ENCODE measurements at places on chromosomes 16 and 17.

- DNase-seq: no peak
These were observed 12.2 kb downstream of the WNT9B start for GRCh38 chr17:46863383-46864121.

- DNase-seq: no peak
These were observed 33.3 kb downstream of the RHBDL3 start for GRCh38 chr17:32298721-32299579.

GRCh38 chr16:56610017-56610608 is 1.7 kb downstream of the MT2A start:
- DNase-seq: no peak

- no peak for DNase-seq
These were observed 10.4 kb downstream of the LLGL1 start for GRCh38 chr17:18235743-18236256.

- DNase-seq: no peak
These were observed 386.6 kb downstream of the SEC14L1 start for GRCh38 chr17:77527409-77527808.

- DNase-seq: no peak
These were observed 1.0 kb downstream of the SLC46A1 start for GRCh38 chr17:28404812-28405570.

- no peak for DNase-seq
These were observed 9.9 kb upstream of the FOXJ1 start for GRCh38 chr17:76150712-76151622.

DNA sequence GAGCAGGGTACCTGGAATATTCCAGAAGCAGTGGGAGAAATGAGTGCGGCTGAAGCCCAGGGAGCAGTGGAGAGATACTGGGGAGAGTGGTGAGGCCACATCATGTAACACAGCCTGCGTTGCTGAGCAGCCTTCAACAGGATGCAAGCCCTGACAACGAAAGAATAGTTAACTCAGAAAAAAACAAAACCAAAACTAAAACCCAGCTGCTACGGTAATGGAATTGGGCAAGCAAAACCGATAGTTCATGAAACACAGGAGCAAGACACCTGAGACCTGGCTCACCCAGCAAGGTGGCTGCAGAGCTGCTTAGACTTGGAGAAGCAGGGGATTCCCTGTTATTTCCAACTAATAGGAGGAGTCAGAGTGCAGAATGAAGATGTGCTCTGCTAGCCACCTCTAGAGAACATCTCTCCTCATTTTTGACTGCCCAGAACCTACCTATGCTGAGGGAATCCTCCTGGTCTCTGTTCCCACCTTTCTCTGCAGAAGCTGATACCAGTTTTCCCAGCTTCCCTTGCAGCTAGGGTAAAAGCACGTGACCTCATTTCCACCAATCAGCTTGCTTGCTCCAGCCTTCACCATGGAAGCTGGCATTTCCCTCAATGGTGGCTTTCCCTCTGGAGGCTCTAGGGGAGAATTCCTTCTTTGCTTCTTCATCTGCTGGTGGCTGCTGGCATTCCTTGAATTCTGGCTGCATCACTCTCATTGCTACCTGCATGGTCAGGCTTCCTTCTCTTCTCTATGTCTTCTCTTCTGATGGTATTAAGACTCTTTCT is 59.4 kb upstream of the XYLT1 start:
- DNase-seq: peak; percentile 38

GRCh38 chr16:53745753-53746266 is 41.9 kb downstream of the FTO start:
- DNase-seq: no peak

- no peak for DNase-seq
These were observed 1.0 kb upstream of the ANTKMT start for GRCh38 chr16:719815-720446.

DNA sequence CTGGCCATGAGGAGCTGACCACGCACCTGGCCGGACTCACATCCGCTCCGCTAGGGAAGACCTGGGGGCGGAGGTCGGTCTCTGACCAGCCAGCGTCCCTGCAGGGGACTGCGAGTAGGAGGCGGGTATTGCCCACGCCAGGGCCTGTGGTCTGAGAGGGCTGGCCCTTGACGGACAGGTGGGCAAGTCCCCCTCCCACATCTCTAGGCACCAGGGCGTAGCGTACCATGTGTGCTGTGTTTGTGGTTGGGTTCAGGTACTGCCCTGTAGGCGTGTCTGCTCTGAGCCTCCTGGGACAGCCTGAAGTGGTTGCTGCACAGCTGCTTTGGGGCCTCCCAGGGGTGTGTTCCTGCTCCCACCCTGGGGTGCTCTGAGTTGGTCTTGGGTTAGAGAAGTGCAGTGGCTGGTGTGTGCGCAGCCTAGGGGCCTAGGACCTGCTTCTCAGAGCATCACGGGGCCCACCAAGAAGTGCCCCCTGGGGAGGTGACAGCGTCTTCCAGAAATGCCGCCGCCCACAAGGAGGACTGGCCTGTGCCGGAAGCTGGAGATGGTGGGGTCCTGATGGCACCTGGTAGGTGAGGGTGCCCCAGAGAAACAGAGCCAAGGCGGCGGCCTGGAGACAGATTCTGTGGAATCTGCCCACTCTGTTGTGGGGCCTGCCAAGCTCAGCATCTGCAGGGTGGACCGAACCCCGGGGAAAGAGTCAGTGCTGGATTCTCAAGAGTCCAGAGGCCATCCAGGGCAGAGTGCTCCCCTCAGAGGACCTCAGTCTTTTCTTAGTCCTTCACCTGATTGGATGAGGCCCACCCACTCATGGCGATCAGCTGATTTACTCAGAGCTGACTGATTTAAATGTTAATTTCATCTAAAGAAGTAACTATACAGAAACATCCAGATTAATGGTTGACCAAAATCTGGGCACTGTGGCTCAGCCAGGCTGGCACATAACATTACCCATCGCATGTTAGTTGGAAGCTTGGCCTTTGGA is 48.3 kb downstream of the WDR45B start:
- no peak for DNase-seq

GRCh38 chr16:67842509-67843342 is 606 bp downstream of the THAP11 start:
- DNase-seq: no peak

- no peak for DNase-seq
These were observed 8.9 kb upstream of the ITGB3 start for GRCh38 chr17:47244697-47245096.

DNA sequence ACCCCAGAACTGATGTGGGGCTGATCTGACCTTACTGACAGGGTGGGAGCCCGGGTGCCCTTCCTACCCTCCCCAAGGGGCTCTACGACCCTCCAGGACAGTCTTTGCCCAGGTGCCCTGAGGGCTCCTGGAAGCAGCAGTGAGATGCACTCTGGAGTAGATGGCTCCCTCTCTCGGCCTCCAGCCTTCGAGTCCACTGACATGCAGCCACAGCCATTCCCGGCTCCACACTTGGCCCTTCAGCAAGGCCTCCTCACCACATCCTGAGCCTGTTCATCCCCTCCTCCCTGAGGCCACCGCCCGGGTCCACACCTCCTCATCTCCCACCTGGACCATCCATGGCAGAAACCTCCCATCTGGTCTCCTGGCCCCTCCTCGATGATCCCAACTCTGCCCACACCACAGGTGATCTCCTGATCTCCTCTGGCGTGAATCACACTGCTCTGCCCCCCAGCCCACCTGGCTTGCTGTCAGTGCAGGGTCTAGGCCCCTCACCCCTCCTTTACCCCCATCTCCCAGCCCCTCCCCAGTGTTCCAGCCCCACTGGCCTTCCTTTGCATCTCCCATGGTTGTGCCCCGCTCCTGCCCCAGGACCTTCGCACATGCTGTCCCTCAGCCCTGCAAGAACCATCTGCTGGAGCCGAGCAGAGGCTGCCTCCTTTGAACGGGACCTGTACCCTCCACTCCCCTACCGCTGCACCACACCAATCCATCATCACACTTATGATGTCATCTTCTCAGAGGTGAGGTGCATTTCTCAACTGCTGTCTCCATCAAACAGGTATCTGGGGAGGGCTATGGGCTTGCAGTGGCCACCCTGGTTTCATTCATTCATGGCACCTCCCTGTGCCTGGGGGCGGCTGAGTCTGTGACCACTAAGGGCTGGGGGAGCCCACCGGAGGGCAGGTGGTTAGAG is 44.7 kb downstream of the SOCS1 start:
- DNase-seq: no peak

DNA sequence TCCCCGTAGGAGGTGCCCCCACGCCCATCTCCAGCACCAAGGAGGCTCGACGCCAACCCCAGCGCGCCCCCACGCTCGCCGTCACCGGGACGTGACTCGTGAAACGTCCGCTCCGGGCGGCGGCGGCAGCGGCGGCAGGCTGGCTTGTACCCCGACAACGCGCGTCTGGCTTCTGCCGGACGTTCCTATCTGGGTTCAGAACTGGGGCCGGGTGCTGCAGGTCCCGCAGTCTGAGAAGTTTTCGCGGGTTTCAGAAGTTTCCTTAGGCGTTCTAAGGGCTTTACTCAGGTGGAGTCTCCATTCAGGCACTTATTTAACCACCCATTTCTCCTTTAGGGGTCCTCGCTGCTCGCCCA is 672 bp upstream of the ALKBH5 start:
- DNase-seq: peak; percentile 77

DNA sequence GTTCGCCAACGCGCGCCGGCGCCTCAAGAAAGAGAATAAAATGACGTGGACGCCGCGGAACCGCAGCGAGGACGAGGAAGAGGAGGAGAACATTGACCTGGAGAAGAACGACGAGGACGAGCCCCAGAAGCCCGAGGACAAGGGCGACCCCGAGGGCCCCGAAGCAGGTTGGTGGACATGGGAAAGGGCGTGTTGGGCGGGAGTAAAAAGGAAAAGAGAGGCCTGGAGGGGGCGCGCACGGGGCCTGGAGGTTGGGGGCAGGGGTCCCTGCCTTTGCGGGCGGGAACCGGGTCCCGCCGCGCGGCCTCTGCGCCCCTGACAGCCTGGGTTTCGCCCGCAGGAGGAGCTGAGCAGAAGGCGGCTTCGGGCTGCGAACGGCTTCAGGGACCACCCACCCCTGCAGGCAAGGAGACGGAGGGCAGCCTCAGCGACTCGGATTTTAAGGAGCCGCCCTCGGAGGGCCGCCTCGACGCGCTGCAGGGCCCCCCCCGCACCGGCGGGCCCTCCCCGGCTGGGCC is 2.1 kb downstream of the IRX5 start:
- DNase-seq: no peak

- DNase-seq: no peak
These were observed 4.0 kb upstream of the TMEM88 start for GRCh38 chr17:7850701-7851437.

GRCh38 chr17:55708175-55708974 is 14.3 kb downstream of the TMEM100 start:
- no peak for DNase-seq

GRCh38 chr16:50096791-50097190 is 31.0 kb downstream of the HEATR3 start:
- no peak for DNase-seq

- no peak for DNase-seq
These were observed 2.8 kb downstream of the XYLT2 start for GRCh38 chr17:50348522-50349242.

DNA sequence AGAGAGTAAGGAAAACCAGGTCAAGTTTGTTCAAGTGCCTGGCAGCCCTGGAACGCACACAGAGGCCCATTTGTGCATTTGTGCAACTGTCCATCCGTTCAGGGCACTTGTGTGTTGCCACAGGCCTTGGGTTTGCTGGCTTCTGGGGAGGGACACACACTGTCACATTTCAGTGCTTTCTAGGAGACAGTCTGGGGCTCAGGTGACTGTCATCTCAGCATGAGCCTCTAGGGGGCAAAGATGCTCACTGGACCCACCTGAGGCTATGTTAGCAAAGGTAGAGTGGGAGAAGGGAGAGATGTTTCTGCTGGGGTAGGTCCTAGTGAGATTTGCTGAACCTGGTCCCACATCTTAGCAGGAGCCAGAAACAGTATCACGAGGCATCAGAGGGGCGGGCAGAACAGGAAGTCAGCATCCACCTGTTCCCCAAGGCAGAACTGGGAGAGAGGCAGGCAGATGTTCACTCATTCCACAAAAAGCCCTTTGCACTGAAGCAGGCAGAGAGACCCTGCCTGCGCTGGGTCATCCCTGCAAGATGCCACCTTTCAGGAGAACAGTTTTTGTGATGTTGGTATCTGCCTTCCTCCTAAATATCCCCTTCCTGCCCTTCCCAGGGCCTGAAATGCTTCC is 48.5 kb downstream of the RAI1 start:
- DNase-seq: no peak

DNA sequence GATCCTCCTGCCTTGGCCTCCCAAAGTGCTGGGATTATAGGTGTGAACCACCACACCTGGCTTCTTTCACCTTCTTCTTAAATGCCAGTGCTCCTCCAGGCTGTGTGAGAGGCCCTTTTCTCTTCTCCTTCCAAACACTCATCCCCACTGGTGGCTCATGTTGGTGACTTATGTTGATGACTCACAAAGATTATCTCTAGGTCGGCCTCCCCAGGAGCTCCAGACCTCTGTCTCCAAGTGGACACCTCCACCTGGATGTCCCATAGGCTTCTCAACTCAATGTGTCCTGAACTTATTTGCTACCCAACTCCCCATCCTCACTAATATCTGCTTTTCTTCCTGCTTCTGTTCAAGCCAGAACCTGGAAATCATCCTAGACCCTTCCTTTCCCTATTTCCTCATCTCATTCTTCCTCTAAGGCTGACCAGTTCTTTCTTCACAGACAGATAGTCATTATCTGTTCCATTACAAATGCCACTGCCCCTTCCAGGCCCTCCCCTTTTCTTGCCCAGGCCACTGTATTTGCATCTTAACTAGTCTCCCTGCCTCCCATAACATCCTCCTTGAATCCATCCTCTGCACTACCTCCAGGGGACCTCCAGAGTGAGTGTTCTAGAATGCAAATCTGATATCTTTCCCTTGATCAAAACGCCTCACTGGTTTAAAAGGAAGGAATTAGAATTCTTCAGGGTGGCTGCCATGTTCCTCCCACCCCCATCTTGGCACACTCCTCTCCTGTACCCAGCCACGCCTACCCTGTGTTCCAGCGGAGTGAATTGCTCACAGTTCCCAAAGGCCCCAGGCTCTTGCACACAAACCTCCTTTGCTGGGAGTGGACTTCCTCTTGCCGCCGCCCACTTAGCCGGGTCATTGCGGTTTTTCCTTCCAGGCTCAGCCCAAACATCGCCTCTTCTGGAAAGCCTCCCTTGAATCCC is 34.8 kb upstream of the FBXO47 start:
- DNase-seq: no peak

- no peak for DNase-seq
These were observed 8.6 kb downstream of the ADGRG1 start for GRCh38 chr16:57637020-57637419.

DNA sequence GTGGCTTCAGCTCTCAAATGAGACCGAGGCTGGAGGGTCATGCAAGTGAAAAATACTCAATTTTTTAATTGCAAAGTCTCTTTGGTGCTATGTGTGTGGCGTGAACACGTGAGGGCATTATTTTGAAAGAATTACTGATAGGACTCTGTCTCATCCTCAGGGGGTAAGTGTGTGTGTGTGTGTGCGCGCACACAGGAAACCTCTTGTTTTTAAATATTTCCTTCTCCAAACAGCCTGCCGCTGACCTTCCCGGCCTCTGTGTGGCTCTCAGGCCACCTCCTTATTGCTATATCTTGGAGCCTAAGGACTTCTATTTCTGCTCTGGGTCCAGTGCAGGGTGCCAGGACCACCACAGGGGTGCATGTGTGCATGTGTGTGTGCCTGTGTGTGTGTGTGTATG is 99.7 kb downstream of the CMIP start:
- DNase-seq: no peak

GRCh38 chr17:79750650-79751545 is 20.2 kb downstream of the ENPP7 start:
- no peak for DNase-seq

GRCh38 chr16:69939821-69940585 is 11.1 kb upstream of the CLEC18A start:
- DNase-seq: no peak

GRCh38 chr17:76674600-76674999 is 31.0 kb upstream of the ST6GALNAC1 start:
- DNase-seq: no peak

Measured in GM12891 (cell line).